ELR (cell line): ENCODE measurements at places on chromosomes 2 and 18.

GRCh38 chr18:44715842-44716241, 35.2 kb downstream of the SETBP1 start:
- no peak for DNase-seq

GRCh38 chr18:43393174-43393573, 115.9 kb upstream of the SYT4 start:
- no peak for DNase-seq

DNA sequence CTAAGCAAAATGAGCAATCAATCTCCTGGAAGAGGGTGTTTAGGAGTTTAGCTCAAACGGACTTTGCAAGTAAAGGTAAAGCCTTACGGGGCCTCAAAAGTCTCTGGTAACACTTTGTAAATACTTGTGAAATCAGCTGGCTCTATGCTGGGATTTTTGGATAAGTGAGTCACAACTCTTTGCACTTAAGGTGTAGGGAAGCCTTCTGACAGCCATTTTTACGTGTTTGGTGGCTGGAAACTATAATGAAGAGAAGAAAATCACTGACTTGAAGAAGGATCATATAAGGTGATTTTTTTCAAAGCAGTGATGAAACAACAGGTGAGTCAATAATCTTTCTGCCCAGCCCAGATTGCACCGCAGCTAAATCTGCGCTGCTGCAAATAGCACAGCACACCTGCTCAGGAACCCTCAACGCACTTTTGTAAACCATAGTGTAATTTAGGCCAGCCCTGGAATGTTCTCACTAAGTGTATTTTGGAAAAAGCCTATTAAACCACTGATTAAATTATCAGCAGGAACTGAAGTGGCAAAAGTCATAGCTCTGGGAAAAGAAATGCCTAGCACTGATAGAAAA, 218.8 kb downstream of the AGPS start:
- no peak for DNase-seq

DNA sequence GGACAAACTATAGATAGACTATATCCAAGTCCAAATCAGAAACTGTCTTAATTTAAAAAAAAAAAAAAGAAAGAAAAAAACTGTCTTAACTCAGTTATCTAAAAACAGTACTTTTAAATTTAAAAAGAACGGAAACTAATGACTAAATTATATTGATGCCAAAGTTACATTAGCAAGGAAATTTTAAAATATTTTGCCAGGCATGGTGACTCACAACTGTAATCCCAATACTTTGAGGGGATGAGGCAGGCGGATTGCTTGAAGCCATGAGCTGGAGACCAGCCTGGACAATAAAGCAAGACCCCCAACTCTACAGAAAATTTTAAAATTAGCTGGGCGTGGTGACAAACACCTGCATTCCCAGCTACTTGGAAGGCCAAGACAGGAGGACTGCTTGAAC, 30.9 kb downstream of the MEMO1 start:
- DNase-seq: no peak

DNA sequence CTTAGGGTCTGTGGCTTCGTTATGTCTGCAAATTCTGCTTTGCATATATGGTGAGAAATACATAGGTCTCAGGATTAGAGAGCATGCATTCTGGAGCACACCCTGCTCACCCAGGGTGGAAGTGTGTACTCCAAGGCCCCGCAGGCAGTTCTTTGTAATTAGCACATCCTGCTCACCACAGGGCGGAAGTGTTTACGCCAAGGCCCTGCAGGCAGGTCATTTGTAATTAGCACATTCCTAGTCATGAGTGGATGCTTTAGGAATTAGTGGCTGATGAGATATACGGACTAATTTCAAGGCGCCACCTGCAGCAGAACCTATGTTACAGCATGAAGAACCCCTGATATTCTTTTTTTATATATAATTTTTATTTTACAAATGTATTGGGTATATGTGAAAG, 4.2 kb downstream of the ALLC start:
- peak; percentile 18 for DNase-seq

- DNase-seq: peak; percentile 81
These were observed 12.7 kb upstream of the FHOD3 start for GRCh38 chr18:36284671-36285295.

GRCh38 chr18:213966-214365, 53.9 kb downstream of the THOC1 start:
- DNase-seq: no peak

- no peak for DNase-seq
These were observed 241.1 kb downstream of the BCL2 start for GRCh38 chr18:63078471-63078870.

GRCh38 chr2:191636235-191636543, 41.7 kb upstream of the NABP1 start:
- DNase-seq: peak; percentile 95

- DNase-seq: no peak
These were observed 244.1 kb downstream of the HDAC4 start for GRCh38 chr2:239156516-239157265.

DNA sequence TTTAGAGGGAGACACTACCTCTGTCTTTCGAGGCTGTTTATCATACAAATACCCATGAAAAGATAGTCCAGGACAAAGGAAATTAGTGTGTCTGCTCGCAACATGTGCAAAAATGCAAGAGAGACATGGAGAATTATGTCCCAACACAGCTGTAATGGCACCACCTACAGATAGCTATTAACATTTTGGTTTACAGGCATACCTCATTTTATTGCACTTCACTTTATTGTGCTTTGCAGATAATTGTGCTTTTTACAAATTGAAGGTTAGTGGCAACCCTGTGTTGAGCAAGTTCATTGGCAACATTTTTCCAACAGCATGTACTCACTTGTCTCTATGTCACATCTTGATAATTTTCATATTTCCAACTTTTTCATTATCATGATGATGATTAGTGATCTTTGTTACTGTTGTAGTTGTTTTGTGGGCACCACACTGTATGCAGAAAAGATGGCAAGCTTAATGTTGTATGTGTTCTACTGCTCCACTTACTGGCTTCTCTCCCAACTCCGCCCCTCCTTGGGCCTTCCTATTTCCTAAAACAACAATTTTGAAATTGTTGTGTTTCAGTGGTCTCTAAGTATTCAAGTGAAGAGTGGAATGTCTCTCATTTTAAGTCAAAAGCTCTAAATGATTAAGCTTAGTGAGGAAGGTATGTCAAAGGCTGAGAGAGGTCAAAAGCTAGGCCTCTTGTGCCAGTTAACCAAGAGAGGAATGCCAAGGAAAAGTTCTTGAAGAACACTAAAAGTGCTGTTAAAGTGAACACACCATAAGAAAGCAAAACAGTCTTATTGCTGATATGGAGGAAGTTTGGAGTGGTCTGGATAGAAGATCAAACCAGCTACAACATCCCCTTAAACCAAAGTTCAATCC, 52.0 kb downstream of the ANKRD12 start:
- no peak for DNase-seq

DNA sequence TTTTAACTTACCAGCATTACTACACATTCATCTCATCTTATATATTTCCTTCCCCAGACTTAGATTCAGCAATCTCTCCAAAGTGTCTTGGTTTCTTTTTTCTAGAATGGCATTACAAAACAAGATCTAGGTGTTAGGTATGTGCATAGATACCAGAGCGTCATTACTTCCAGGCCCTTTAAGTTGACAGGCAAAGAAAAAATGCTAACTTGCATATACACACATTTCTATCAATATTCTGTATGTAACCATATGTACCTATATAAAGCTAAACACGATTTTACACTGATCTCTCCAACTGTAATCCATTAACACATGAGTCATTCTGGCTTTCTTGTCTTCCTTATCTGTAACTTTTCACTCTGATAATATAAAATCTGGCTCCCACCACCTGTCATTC, 503.8 kb upstream of the NRXN1 start:
- no peak for DNase-seq

GRCh38 chr2:147603876-147604275, 241.0 kb upstream of the ACVR2A start:
- no peak for DNase-seq

GRCh38 chr2:26573241-26573925, 67.8 kb downstream of the CIB4 start:
- DNase-seq: no peak

DNA sequence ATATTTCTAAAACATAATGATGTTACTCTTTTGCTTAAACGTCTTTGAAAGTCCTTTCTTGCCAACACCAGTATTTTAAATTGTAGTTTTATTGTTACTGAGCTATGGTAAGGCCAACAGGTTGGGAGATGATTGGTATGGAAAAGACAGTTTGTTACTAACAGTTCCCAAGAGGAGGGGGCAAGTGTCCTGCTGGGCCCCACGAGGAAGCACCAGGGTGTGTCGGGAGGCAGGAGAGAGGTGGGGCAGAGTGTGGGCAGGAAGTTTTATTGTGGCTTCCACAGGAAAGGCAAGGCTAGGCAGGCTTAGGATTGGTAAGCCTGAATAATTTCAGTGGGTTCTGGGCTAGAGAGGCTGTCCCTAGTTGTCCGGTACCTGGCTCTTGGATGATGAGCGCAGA, 134.3 kb downstream of the SOCS6 start:
- no peak for DNase-seq

DNA sequence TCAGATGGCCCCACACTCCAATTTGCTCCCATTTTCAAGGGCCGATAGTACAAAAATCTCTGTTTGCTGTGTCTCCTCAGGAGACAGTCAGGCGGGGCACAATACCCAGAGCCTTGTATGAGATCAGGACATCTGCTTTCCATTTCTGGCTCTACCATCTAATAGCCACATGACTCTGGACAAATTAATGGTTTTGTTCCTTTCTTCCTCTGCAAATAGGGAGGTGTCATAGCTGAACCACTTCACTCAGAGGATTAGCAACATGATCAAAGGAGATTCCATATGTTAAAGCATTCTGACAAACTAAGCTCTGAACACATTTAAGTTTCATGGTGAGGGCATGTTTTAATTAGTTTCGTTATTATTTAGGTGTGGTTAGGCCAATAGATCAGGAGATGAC, 602.1 kb upstream of the SYT4 start:
- no peak for DNase-seq

DNA sequence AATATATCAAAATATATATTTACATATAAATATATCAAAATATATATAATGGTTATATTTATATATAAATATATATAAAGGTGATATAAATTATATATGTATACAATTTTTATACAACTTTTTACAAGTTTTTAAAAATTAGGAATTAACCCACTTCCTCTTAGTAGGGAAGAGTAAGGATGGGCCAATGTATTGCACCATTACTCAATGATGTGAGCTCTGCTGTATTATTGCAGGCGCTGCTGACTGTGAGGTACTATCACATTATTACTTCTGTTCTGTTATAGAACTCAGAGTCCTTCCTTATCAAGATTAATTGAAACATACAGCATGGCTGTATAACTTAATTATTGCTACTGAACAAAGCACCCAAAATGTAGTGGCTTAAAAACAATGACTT, 46.0 kb downstream of the CCDC195 start:
- no peak for DNase-seq

DNA sequence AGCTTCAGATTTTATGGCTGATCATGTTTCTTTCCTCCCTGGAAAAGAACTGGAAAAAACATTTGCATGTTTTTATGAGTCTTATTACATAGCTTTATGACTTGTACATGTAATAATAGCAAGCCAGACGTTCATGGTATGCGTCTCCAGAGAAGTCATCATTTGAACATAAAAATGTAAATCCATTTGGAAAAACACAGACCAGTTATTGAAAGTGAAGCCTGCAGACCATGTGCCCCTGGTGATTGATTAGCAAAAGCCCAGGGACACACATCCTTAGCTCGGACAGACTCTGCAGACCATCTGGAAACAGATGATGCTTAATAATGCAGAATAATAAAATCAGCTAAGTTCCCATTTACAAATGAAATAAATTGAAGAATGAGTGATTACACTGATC, 283.1 kb downstream of the TDRD15 start:
- DNase-seq: no peak

DNA sequence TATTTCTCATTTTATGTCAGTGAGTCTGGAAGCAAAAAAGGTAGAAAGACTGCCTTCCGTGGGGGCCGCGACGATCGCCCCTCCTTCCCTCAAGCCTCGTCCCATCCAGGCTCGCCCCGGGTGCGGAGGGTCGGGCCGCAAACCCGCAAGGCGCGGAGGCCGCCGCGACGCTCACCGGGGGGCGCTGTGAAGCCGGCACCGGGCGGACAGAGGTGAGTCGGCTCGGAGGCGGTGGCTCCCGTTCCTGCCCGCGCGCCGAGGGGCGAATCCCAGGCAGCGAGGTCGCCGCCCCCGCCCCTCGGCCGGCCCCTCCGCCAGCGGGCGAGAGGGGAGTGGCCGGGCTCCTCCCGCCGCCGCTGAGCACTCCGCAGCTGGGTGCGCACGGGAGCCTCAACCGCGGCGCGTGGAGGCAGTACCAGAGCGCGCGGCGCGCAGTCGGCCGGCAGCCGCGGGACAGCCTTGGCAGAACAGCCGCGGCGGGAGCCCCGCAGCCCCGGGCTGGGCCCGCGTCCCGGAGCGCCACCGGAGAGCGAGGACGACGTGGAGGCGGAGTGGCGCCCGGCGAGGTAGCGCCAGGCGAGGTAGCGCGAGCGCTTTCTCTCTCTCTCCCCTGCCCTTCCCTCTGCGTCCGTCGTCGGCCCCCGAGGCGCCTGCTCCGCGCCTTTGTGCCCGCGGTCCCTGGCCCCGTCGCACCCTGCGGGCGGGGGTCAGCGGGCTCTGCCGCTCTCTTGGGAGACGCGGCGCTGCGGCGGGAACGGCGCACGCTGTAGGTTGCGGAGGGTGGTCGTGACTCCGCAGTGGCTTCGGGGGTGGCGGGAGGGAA, at the start of gene MYO1B:
MYO1B (plus strand) TSS at position 359 of the 823 bp plus-strand sequence. CDS start 31,492 bp downstream, outside the sequence.
- peak; percentile 88 for DNase-seq

DNA sequence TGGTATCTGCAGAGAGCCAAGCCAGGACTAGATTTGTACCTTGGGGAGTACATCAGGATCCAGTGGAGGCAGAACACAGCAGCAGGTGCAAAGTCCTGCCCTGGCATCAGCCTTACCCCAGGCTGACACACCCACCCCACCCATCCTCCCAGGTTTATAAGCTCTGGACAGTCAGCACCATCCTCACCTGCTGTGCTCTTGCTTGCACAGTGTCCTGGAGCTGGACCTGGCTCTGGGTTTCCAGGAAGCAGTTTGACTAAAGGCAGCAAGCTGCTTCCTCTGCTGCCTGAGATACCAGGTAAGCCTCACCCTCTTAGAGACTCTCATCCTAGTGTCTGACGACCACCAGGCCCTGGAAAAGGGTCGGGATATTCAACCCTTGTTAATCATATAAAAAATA, at the start of gene SULT1C3:
SULT1C3 (plus strand) TSS at position 183 of the 400 bp plus-strand sequence. CDS start 7,227 bp downstream, outside the sequence.
- DNase-seq: no peak

GRCh38 chr18:52816121-52816520, 476.1 kb downstream of the DCC start:
- no peak for DNase-seq

GRCh38 chr2:113227698-113228097, 51.0 kb downstream of the PAX8 start:
- DNase-seq: no peak

GRCh38 chr2:234577191-234577590, 80.3 kb upstream of the ARL4C start:
- no peak for DNase-seq

DNA sequence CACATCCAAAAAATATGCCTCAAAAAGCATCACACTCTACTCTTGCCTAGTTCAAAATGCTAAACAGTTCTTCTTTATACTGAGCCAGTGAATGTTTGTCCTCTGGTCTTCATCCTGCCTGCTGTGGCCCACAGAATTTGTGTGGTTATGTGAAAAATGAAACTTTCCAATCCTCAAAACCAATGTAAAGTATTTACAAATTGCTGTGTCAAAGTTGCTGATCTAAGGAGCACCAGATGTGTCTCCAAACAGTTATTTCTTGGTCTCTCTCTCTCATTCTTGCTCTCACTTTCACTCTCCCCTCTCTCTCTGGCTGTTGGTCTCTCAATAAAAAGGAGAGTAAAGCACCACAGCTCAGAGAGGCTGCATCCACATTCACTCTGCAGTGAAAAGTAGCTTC, 23.0 kb downstream of the EPHA4 start:
- DNase-seq: no peak

GRCh38 chr2:10400568-10400977, 47.6 kb downstream of the ODC1 start:
- DNase-seq: peak; percentile 54
